ENCODE measurements at places on chromosomes 6 and 20.

DNA sequence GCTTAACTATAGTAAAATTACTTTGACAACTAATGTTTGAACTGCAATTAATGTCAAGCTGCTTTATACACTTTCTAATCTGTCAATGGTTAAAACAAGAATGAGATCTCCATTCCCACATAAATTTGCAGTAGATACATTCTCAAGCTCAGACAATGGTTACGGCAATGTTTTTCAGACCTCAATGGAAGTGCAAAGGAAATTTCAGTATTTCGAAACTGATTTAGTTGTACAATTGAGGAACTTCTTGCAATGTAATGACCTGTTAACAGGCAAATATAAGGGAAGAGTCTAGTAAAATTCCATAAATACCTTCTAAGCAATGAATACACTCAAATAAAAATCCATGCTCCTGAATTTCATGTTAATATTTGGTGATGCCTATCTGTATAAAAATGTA is 94.7 kb downstream of the ADTRP start:
- no peak for DNase-seq

DNA sequence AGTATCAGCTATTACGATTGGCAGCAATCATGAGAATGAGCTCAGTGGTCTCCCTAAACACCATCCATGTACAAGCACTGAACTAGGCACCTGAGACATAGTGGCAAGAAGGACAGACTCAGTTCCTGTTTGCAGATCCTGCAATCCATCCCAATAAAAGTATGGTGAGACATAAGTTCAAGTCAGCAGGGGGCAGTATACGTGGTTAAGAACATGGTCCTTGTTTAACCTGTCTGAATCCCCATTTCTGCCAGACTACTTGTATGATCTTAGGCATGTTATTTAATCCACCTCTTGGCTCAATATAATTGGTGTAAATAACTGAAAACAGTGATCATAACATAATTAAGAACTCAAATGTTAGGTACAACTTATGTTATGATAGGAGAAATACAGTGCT is 33.2 kb upstream of the PNISR start:
- DNase-seq, result peak; percentile 6

DNA sequence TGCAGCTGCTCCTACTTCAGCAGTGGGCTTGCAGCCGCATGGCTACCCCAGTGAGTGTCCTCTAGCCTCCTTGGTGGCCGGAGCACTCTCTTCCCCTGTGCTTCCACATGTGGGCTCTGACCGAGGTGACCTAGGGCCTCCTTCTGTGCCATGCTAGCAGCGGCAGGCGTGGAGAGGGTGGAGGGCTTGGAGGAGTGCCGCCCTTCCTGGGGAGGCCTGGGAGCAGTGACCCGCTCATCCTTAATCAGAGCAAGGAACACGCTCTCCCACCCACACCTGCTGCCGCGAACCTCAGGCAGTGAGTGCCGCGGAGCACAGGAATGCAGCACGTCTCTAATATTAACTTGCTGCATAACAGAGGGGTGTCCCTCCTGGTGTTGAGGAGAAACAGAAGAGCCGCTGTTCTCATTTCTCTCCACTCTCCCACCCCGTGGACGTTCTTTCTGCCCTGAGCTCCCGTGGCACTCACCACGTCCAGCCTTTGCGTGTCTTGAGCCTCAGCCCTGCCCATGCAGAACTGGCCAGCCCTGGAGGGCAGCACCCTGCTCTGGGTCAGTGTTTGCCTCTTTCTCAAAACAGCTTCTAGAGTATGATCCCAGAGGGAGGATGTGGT is 31.9 kb downstream of the DUSP22 start:
- peak; percentile 67 for DNase-seq

- DNase-seq, result no peak
These were observed 789.7 kb downstream of the FRK start for GRCh38 chr6:115270953-115271352.

DNA sequence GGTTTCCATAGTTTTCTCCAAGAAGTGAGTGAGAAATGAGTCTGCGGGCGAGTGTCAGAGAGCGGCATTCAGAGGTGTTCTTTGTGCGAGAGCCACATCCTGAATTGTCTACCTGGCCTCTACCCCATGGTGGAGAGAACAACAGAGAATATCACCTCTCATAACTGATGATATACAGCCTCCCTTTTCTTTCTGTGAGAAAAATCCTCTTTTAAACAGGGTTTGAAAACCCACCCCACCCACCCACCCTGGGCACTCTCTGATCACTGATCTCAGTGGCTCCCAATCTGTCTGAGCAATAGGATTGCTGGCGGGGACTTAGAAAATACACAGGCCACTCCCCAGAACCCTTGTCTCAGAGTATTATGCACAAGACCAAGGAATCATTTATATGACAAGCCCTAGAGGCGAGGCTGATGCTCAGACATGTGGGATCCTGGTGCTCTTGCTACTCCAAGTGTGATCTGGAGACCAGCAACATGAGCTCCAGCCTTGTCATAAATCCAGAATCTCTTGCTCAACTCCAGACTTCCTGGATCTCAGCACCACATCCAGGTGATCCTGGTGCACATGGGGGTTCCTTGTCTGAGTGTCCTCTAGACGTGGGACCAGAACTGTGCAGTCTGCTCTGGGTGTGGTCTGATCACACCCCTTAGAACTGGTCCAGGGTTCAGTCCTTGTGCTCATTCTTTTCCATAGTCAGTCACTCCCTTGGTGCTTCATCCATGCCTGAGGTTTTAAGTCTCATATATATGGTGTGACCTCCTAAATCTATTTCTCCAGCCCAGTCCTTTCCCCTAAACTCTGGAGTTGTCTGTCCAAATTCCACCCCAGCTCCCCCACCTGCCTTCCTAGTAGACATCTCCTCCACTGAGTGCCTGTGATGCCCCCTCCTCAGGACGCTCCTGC is 5.3 kb downstream of the HLA-B start:
- no peak for DNase-seq

DNA sequence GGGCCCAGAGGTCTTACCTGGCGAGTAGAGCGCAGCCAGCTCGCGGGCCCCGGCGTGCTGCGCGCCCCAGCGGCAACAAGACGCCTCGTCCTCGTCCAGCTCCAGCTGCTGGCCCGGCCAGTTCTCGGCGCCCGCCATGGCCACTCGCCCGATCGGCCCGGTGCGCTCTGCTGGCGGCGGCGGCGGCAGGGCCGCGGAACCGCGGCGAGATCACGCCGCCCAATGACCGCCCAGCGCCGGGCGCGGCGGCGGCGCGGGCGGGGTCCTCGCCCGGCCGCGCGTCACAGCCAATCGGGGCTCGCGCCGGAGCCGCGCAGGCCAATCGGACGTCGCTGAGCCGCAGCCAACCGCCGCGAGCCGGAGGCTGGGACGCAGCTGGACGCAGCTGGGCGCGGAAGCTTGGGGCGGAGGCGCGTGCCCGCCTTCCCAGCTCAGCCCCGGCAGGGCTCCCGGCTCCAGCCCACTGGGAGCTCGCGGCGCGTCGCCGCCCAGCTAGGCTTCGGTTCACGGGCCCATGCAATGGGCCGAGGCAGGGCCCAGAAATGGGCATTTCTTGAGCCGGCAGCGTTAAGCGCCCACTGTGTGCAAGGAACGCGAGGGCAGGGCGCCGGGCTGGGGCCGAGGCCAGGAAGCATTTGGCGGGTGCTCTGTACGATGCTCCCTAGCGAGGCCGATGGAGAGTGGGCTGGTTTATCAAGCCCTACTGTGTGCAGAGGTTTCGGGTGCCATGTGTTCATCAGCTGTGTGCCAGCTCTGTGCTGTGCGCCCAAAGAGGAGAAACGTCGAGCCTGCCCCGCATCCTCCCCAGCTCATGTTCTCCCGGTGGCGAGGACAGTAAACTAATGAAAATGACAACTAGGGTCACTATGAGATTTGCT is at the start of gene PEDS1:
Gene PEDS1 (minus strand): TSS at position 224 of the 878 bp plus-strand sequence. CDS start 86 bp downstream, at position 138.
- peak; percentile 100 for DNase-seq

GRCh38 chr6:112660626-112661025 is 313.5 kb downstream of the RFPL4B start:
- no peak for DNase-seq

DNA sequence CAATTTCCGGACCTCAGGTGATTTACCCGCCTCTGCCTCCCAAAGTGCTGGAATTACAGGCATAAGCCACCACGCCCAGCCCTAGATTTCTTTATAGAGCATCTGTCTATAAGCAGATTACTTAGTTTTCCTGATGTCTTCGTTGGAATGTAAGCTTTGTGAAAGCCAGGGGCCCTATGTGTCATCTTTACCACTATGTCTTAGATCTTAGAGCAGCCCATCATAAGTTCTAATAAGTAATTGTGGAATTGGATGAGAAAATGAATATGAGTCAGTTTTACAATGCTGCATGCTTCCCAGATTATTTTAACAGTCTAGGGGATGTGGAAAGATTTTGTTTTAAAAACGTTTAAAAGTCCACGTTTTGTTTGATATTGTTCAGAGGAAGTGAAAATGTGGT is 9.1 kb upstream of the ZBTB2 start:
- DNase-seq, result no peak

Data from H7 (cell line).